ENCODE measurements at places on chromosomes 5 and 9. TPM values are rescaled to one million over a fixed set of nuclear protein-coding genes. Genes with fewer than 3 reads are reported as not detected.

DNA sequence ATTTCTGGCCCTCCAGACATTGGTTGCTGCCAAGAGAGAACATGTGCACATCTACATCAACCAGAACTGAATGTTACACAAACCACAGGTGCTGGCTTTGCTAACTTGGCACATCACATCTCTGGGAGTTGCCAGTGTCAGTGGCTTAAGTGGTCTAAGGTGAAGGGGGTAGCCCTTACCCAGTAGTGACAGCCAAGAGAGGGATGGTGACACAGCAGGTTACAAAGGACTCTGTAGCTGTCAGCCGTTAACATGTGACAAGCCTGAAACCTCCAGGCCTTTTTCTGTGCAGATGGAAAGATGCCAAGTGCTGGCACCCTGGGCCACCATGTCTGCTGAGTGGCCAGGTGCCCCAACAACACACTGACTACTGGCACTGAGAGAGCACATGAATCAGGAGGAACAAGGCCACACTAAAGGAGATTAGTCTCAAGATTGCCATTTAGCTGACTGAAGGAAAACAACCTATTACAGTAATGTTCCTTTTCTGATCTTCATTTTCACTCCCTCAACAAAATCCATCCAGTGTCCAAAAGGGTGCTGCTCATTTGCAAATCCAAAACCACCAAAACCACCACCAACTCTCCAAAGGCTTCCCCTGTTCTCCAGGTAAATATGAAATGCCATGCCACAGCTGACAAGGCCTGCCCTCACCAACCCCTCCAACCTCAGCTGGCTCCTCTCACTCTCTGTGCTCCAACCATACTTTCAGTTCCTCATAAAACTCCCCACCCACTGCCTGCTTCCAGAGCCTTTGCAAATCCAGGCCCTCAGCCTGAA is 20.2 kb downstream of the SIL1 start:
- DNase-seq, result no peak

Gene MYMK
- not detected for total RNA-seq

DNA sequence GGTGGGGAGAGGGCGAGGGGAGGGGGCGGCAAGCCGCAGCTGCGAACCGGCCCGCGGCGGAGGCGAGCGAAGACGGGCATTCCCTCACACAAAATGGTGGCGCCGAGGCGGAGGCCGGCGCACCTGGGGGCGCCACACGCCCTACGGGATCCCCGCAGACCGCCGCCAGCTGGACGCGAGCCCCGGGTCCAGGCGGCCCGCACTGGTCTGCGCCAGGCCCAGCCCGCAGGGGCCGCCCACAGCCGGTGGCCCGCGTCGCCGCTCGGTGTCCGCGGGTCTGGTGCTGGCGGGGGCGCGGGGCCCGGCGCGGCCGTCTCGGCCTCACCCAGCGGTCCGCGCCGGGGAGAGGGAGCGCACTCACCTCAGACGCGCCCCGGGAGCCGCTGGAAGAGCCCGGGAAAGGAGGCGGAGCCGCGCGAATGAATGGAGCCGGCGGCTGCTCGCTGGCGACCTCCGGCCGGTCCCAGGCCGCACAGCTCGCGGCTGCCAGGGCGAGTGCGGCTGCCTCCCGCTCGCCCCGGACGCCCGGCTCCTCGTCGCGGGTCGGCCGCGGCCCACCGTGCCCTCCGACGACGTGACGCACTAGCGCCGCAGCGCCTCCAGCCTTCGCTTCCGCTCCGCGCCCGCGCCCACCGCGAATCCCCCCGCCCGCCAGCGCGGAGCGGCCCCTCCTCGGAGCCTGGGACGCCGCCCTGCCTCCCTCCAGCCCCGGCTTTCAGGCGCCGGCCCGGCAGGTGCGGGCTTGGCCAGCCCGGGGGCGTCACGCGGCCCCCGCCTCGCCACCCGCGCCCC is at the start of gene FAM169A:
Gene FAM169A (minus strand): TSS at position 584 of the 792 bp plus-strand sequence. CDS start 24,711 bp downstream, outside the sequence.
- peak; percentile 34 for DNase-seq

Gene ZNF474
- not detected for total RNA-seq

Gene PDCD1LG2
- total RNA-seq, result 9.8 TPM

Gene SOX30
- total RNA-seq, result not detected

GRCh38 chr5:124080256-124080655 is 568.3 kb downstream of the CSNK1G3 start:
- no peak for DNase-seq

DNA sequence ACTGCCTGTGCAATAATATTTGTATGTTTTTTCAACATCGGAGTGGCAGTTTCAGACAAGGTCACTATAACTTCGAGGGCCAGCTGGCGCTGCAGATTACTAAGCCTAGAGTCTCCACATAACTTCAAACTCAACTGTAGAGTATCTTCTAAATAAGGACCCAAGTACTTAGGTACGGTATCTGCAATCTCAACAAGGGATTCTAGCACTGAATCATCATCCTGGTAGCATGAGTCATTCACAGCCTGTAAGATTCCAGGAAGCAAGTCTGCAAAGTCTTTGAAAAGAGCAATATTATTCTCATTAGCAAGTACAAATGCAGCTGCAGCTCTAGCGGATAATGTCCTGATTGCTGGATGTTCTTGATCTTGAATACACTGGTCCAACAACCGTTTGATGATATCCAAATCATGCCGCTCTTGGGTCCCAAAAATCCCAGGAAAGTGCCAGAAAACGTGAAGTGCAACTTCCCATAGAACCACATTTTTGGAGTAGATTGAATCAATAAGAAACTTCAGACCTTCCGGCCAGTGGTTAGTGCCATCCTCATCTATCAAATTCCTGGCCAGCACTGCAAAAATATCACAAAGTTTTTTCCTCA is 654 bp downstream of the RANBP6 start:
- no peak for DNase-seq

DNA sequence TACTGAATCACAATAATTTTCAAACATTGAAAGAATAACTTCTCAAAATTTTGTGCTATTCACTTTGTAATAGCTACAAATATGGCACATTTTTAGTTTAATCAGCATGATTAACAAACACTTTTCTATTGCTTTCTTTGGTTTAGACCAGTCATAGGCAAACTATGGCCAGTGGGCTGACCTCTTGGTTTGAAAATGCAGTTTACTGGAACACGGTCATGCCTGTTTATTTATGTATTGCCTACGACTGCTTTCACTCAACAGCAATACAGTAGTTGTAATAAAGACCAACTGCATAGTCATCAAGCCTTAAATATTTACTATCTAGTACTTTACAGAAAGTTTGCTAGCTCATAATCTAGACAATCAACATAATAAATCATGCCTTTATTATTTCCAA is 810.8 kb downstream of the TLE1 start:
- no peak for DNase-seq

DNA sequence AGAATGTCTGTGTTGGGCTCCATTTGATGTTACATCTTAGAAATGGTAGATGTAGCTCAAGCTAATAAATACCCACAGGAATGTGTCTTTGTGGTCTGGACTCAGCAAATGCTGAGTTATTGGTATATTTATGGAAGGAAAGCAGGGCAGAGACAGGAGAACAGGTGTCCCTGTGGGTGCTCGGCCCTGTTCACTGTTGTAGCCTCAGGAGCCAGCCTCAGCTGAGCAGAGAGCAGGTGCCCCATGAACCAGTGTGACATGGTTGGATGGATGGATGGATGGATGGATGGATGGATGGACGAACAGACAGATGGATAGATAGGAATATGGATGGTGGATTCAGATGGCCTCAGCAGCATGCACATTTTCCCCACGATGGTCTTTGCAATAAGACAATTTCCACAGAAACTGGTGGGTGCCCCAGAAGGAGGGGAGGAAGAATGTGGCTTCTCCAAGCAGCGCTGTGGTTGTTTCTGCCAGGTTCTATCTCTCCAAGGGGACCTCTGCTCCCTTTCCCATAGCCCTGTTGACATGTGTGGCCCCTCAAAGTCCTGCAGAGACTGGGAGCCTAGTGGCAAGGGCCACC is 8.2 kb upstream of the IRF1 start:
- no peak for DNase-seq

DNA sequence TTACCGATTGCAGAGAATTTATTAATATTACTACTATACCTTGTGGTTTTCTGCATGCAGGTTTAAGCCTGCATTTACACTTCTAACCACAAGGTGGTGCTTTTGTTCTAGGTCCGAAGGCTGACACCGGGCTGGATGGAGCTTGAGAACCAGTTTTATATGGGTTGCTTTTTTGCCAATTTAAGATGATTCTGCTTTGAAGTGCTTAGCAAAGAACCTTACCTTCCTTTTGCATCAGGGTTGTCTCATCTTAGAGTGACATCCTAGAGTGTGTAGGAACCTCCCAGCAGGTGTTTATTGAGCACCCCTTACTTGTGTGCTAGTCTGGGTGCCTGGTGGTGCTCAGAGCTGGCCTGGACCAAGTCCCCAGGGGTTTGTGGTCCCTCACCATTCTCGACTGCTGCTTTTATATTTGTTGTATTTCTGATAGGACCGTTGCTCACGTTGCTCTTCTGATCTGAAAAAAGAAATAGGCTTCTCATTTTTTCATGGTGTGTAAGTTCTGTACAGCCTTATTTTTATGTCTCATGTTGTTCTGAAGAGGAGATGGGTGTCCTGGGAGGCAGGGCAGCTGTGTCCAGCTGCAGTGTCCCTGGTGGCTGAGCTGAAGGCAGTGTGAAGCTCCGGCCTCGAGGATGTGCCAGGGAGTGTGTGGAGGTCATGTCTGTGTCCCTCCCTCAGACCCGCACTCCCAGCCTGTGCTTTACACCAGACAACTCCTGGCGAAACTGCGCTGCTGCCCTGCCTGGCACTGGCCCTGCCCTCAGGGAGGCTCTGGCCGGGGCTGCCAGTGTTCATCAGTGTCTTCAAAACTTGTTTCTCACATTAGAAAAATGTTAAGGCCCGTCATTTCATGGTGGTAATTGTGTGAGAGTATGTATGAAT is 54.3 kb downstream of the EHMT1 start:
- DNase-seq, result peak; percentile 62

- DNase-seq, result no peak
Measured at GRCh38 chr5:20536341-20536740, 548.3 kb upstream of the CDH18 start.

- DNase-seq, result no peak
Measured at GRCh38 chr5:1134478-1134877, 22.6 kb upstream of the SLC12A7 start.

- DNase-seq, result no peak
Measured at GRCh38 chr9:113416149-113416721, 5.7 kb downstream of the C9orf43 start.

DNA sequence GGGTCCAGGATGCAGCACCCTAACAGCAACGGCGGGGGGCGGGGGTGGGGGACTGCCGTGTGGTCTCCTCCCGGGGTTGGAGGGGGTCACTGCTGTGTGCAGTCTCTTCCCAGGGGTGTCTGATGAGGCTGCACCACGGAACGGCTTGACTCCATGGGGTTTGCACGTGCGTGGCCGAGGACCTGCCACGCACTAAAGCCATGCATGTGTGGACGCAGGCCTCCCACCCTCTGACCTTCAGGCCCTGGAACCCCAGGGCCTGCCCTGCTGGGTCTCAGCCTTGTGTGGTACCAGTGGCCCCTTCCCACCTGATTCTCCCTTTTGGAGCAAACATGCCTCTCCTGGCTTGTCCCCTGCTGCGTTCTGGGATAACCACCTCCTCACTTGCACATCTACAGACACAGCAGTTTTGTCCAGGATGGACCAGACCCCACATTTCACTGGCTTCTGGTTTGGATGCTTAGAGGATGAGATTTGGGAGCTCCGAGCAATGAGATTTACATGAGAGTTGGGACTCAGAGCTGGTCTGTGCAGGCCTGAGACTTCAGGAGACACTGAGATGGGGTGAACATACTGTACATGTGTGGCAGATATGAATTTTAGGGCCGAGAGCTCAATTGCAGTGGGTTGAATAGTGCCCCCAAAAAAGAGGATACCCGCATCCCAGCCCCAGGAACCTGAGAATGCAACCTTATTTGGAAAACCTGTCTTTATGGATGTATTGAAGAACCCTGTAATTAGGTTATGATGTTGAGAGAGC is 45.8 kb downstream of the SLC12A7 start:
- no peak for DNase-seq

Gene ECM2
- total RNA-seq, result not detected

GRCh38 chr9:135255033-135255840 is 167.8 kb downstream of the OLFM1 start:
- no peak for DNase-seq

DNA sequence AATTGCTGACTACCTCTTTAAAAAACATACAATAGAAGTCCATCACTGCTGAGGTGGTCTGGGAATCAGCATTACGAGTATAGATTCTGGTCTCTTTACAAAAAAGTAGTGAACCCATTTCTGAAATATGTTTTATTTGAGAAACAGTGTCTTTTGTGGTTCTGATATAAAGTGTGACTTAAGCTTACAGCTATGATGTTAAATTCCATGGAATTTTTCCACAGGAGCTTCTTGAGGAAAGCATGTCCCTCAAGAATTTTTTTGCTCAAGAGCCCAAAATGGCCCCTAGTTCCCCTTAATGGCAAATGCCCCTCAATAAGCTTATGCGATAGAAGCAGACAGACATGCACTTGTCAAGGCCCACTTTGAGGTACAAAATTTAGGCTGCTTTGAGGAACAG is 265.7 kb downstream of the FAM170A start:
- no peak for DNase-seq

DNA sequence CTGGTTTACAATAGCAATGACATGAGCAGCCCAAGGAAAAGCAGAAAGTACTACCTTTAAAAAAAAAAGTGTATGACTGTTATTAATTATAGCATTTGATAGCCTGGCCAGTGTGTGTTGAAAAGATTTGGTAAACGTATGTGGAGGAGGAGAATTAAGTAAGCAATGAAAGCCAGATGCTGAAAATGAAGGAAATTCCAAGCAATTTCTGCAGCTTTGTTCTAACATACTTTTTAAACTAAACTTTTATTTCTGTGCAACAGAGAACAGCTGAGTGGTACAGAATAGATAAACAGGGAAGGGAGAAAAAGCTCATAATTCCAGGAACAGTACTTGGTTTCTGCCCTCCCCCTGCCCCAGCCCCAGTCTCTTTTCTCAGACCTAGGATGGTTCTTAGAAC is 252.6 kb downstream of the ADAMTSL1 start:
- no peak for DNase-seq

GRCh38 chr9:19409401-19410194 is 789 bp downstream of the ACER2 start:
- DNase-seq, result no peak

DNA sequence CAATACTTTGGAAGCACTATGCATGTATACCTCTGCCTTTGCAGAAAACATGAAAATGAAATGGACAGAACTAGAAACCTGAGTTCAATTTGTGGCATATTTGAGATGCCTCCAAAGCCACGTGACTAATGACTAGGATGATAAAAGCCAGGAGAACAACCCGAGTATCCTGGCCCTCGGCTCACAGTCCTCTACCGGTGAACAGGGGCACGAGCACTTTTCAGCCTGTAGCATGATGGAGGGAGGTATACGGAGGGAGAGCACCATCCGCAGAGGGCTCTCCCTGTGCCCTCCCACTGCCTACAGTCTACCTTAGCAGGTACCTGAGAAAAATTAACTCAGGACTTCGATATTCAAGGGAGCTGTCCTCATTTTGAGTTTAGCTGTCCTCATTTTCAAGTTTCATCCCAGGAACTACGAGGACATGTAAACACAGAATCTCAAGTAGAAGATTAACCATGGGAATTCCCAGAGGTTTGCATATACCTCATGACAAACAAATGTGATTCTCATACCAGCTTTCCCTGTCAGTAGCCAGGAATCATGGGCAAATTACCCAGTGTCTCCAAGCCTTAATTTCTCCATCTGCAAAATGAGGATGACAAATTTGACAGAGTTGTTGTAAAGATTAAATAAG is 249.3 kb downstream of the DNAH5 start:
- no peak for DNase-seq

- DNase-seq, result peak; percentile 71
Measured at GRCh38 chr5:38783011-38783561, 62.7 kb upstream of the OSMR start.

Gene LRRC19
- total RNA-seq, result not detected
